ENCODE measurements at places on chromosomes 13 and 19.
A peak's percentile ranks its signal among the peaks of the same experiment; 100 is the strongest.

DNA sequence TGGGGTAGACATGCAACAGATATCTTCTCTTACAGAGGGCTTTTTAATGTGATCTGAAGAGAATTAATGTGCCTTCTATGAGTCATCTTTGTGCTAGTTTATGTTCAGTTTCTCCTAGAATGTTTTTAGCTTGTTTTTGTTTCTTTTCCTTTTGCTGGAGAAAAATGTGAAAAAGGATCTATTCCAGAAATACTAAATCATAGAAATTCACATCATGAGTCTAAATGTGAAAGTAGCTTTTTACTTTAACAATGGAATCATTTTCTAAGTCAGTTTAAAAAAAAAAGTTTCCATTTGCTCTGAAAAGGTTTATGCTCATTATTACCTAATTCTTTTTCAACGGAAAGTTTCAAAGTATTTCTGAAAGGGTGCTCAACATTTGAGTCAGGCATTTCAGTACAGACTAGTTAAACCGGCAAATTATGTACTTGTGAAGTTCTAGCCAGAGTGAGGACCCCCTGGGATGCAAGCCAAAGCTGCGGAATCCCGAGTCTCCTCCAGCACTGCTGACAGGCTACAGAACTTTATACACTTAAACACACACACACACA is 72.9 kb downstream of the SPATA13 start:
- DNase-seq = no peak

DNA sequence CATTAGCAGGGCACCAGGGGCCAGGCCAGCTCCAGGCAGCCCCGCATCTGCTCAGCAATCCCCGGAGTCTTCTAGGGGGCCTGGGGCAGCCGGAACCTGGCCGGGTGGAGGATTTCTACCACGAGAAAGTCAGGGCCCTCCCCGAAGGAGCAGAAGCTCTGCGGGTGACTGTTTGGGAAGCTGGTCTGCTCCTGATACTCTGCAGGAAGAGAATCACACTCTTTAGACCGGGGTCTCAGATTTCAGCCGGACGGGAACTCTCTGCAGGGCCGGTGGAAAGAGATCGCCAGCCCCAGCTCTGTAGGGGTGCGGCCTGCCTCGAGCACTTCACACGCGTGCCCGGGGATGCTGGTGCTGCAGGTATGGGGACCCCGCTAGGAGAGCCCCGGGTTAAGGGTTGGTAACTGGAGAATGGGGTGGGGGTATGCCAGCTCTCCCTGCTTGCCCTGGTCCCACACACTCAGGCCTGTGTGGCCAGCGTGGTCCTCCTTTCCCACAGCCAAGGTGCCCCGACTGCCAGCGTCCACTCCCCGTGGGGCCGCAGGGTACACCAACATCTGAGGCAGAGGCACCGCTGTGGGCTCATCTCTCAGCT is 20.1 kb downstream of the RASA3 start:
- DNase-seq = no peak

- no peak for DNase-seq
Measured at GRCh38 chr19:30695171-30695875, 323.1 kb downstream of the ZNF536 start.

GRCh38 chr13:99540530-99540929 is 39.3 kb downstream of the TM9SF2 start:
- no peak for DNase-seq

GRCh38 chr13:83780227-83780626 is 102.0 kb downstream of the SLITRK1 start:
- no peak for DNase-seq

GRCh38 chr19:48656840-48657474 is 11.0 kb upstream of the CA11 start:
- DNase-seq = no peak

DNA sequence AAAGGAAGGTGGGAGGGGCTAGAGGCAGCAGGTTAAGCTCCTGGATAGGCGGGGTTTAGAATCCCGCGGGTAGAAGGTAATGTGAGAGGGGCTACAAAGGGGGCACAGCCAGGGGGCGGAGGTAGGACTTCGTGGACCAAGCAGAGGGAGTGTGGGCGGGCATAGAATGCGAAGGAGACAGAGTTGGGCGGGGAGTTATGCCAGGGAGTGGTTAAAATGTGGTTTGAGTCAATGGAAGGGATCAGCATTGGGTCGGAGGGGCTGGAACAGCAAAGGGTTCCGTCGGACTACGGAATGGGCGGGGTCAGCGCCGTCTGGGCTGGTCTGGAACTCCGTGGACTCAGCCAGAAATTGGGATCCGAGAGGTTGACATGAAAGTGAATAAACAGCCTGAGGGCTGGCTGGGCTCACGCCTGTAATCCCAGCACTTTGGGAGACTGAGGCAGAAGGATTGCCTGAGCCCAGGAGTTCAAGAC is 3.0 kb downstream of the LTBP4 start:
- DNase-seq = no peak

GRCh38 chr19:48858984-48859710 is 9.3 kb downstream of the PLEKHA4 start:
- DNase-seq = no peak

DNA sequence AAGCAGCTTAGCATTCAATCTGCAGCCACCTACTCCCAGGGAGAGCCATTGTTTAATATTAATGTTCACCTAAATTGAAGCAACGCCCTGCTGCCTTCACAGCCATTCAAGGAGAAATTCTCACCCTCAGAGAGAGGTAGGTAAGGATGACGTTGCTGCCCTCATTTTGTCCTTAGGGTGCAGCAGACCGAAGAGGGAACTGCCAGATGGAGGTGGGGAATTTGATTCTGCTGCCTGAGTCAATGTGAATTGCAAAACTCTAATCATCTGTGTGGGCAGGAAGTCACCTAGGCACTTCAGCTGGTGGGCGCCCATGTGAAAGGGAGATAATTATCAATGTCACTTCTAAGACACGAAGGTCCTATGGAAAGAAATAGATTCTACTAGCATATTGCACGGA is 503.4 kb downstream of the TBC1D4 start:
- DNase-seq = no peak

DNA sequence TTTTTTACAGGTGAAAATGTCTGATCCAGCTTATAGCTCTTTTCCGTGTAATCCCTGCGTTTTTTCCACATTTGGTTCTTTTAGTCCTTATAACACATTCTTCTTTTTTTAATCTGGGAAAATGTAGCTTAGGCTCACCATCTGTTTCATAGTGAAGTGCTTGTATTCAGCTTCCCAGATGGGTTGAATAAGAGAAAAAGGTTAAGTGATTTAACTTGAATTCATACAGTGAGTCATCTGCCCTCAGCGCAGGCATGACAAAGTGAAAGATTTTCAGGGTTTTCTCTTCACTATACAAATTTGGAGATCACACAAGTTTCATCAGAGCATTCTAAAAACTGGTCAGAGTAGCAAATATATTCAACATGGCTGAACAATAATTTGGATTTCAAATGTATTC is 224.8 kb downstream of the SPRY2 start:
- DNase-seq = no peak

DNA sequence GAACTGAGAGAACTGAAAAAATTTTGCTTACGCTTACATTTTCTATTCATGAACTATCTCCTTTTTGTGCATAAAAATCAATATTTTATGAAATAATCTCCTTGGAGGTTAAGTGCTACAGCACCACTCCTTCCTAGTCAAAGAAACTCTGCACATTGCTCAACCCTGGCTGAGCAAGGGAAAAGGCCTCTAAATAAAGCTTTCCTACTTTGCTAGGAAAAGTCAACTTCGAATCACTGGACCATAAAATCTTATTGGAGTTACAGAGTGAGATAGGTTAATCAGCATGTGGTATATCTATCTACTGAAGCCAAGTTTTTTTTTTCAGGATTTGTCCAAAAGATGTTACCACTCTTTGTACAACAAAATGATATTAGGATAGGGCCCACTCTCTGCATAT is 57.5 kb upstream of the HMGB1 start:
- DNase-seq = no peak

DNA sequence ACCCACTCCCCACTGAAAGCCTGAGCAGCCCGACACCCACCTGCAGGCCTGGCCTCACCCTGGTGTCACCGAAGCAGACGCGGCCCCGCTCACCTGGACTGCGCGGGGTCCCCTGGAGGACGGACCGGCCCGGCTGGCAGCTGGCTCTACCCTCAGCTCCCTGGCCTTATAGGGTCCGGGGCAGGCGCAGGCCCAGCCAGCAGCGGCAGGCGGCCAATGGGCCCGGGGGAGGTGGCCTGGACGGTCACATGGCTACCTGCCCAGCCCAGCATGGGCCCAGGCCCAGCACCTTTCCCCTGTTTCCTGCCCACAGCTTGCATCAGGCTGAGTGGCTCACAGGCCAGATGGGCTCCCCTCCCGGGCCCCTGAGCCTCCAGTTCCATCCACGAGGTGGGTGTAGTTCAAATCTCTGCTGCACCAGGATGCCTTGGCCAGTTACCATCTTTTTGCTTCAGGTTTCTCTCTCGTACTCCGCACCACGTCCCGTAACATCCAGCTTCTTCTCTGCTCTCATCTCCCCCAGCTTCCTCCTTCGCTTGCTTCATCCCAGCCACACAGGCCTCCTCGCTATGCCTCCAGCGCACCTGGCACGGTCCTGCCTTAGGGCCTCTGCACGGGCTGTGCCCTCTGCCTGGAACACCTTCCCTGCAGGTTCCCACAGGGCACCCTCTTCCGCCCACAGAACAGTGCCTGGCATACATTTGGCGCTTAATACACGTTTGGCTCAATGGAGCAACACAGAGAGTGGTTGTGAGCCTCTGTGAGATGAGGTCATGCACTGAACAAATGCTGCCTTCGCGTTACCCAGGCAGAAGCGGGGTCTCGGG is at the start of gene PLIN4:
Gene PLIN4 (minus strand): TSS at position 142 of the 827 bp plus-strand sequence. CDS start 214 bp downstream, outside the sequence.
- no peak for DNase-seq

DNA sequence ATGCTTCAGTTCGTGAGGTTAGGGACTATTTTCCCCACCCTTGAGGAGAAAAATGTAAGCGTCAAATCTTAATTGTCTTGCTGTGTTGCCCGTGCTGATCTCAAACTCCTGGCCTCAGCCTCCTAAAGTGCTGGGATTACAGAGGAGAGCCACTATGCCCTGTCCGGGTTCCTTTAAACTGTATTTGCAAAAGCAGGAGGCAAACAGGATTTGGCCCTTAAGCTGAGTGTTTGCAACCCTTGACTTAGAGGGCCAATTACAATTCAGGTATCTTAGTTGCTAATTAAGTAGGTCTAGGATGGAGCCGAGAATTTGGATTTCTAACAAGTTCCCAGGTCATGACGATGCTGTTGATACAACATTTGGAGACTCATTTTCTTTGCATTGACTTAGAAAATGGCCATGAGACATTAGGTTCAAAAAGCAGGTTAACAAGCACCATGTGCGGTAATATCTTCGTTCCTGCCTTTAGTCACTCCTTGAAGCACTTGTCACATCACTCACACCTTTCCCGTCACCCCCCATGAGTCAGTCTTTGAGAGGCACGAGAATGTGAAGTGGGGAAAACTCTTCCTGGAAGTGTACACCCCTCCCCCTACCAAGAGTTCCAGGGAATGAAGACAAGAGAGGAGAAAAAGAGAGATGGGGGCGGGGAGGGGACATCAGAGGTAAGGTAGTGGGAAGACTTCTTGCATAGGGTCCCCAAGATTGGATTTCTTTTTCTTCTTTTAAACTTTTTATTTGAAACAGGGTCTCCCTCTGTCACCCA is 2.6 kb downstream of the NAPSA start:
- no peak for DNase-seq

GRCh38 chr19:47609906-47610894 is 1.3 kb downstream of the BICRA start:
- peak; percentile 12 for DNase-seq

DNA sequence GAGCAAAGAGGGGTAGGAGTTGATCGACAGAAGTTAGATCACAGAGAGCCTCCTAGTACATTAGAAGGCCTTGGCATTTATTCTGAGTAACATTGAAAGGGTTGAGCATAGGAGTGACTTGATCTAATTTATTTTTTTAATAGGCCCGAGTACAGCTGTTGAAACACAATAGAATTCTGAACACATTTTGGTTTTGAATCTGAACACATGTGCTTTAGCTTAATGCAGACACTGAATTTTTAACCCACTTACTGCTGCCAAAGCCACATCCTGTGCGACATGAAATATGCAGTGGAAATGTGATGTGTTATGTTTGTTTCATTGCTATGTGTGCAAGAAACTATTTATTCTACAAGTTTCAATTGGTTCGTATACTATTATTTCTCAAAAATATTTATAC is 1505.9 kb downstream of the PCDH9 start:
- no peak for DNase-seq
